ENCODE measurements at places on chromosomes 16 and 17.

GRCh38 chr17:69503711-69504110, 89.2 kb downstream of the MAP2K6 start:
- DNase-seq: no peak

DNA sequence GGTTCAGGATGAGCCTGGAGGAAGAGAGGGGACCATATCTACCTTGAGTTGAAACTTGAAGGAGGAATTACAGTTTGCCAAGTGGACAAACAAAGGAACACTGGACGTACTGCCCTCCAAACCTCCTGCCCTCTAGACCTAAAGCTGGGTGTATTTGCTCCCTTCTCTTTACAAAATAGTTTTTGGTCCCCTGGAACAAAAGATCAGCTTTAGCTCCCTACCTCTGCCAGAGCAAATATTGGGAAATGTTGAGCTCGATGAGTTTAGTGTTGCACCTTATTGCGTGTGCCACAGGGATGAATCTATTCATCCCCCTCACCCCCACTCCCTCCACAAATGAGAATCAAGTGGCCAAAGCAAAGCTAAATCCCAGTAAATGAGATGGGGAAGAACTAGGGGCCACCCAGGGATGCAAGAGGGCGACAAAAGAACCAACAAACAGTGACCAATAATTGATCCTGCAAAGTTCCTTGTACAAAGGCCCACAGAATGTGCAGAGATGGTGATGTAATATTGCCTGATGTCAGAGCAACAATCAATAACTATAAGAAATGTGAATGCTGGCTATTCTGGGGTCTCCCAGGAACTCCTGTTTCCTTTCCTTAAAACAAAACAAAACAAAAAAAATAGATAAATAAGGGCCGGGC, 17.2 kb upstream of the TAT start:
- DNase-seq: no peak

GRCh38 chr17:2373179-2373578, 27.7 kb downstream of the MNT start:
- DNase-seq: no peak

DNA sequence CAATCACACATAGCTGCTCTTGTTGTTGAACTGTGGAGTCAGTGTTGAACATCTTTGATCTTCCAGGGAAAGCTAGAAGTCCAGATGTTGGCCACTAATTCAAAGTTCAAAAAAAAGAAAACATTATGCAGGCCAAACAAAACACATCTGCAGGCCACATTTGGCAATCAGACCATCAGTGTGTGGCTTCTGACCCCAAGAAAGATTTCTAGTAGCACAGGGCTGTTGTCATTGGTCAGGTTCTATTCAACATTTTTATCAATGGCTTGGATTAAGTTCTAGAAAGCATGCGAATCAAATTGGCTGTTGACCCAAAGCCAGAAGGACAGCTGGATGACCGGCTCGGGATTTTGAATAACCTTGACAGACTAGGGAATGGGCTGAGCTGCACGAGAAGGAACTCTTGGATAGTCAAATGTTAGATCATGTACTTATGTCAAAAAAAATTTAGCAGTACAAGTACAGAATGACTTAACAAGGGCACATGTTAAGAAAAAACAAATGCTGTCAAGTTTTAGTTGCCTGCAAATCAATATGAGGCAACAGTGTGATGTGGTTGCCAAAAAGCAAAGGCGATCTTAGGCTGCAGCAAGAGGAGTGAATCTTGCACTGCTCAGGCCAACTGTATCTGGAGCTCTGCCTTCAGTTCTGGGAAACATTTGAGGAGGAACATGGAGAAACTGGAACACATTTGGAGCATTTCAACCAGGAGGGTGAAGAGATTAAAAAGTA, 187.6 kb downstream of the RGS9 start:
- no peak for DNase-seq

- DNase-seq: no peak
Measured at GRCh38 chr16:49639739-49640431, 216.0 kb downstream of the ZNF423 start.
